ENCODE measurements at places on chromosomes 16 and 17. TPM values are rescaled to one million over a fixed set of nuclear protein-coding genes. Genes with fewer than 3 reads are reported as not detected.
A peak's percentile ranks its signal among the peaks of the same experiment; 100 is the strongest.

- no peak overlapping the region for H3K27ac ChIP-seq
- no peaks in the 10 kb centered on the region for H3K36me3 ChIP-seq
- no peak for DNase-seq
Observed at GRCh38 chr16:11180489-11180888, 75.5 kb downstream of the SOCS1 start.

- peaks cover 2% of the 10 kb centered on the region for H3K27me3 ChIP-seq
- DNase-seq: no peak
- no peaks in the 10 kb centered on the region for H3K36me3 ChIP-seq
- no peak overlapping the region for H3K4me3 ChIP-seq
- no peak overlapping the region for H3K27ac ChIP-seq
Observed at GRCh38 chr17:80986046-80986445, 5.6 kb upstream of the CHMP6 start.

DNA sequence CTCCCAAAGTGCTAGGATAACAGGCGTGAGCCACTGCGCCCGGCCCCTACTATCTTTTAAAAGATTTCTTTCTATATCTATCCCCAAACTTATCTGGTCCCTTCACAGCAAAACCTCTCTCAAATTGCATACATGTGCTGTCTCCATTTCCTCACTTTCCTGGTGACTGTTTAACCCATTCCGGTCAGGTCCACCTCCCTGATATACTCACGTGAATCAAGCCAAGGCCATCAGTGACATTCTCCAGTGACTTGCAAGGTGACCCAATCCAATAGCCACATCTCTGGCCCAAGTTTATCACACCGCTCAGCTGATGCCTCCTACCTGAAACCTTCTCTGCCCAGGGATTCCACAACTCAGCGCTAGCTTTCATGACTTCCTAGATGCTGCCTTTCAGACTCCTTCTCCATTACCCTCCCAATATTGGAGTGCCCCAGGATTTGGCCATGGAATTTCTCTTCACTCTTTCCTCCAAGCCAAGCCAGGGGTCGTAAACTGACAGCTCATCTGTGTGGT lies 1.4 kb upstream of the CTCF start:
- peaks cover 34% of the 10 kb centered on the region for H3K4me1 ChIP-seq
- H3K4me3 ChIP-seq: peak overlapping the region; percentile 99
- no peaks in the 10 kb centered on the region for H3K27me3 ChIP-seq
- no peak for DNase-seq
- peak overlapping the region; percentile 99 for H3K27ac ChIP-seq

The PRSS53 gene
- 0.44 TPM for total RNA-seq

GRCh38 chr17:40598301-40598618 lies 33.0 kb upstream of the CCR7 start:
- no peaks in the 10 kb centered on the region for H3K27me3 ChIP-seq
- peaks cover 6% of the 10 kb centered on the region for H3K4me1 ChIP-seq
- no peak overlapping the region for H3K4me3 ChIP-seq
- DNase-seq: no peak
- H3K36me3 ChIP-seq: no peaks in the 10 kb centered on the region
- H3K27ac ChIP-seq: no peak overlapping the region

DNA sequence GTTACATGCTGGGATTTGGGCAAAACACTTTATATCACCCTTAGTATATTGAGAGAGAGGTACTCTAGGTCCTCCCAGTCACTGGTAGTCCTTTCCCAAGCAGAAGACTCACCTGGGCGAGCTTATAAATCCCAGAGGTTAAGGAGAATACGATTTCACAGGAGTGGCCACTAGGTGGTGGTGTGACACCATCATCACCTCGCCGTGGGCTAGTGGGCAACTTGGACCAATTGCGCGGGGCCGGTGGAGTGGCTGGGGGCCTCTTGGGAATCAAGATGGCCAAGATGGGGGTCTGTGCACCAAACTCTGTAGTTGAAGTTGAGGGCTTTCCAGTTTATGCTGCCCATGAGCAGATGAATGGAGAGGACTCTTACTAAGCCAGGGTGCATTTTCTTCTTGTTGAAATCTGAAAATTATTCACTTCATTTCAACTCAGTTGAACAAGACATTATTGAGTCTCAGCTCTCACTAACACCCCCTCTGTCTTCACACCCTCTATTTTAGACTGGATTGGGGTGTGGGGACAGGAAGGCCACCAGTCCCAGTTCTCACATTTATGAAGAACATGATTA lies 38.2 kb upstream of the PIRT start:
- H3K4me1 ChIP-seq: no peaks in the 10 kb centered on the region
- H3K36me3 ChIP-seq: no peaks in the 10 kb centered on the region
- H3K27me3 ChIP-seq: peaks cover 22% of the 10 kb centered on the region
- peak; percentile 32 for DNase-seq

All from heart right ventricle (tissue), 16 donors.